ENCODE measurements at places on chromosomes 3 and 15. TPM values are rescaled to one million over a fixed set of nuclear protein-coding genes. Genes with fewer than 3 reads are reported as not detected.

IQCF5 gene
- not detected for polyA plus RNA-seq

ABHD17C gene
- polyA plus RNA-seq = 11.8 TPM

CSPG4 gene
- 0.67 TPM for polyA plus RNA-seq

TRH gene
- not detected for polyA plus RNA-seq

PP2D1 gene
- polyA plus RNA-seq = not detected

CCR9 gene
- not detected for polyA plus RNA-seq

GRCh38 chr15:66946578-66947164 lies 118.7 kb upstream of the SMAD3 start:
- H3K4me3 ChIP-seq = no peak overlapping the region
- no peak overlapping the region for H3K27ac ChIP-seq
- no peaks in the 10 kb centered on the region for H3K27me3 ChIP-seq
- DNase-seq = no peak
- H3K4me1 ChIP-seq = no peaks in the 10 kb centered on the region

DNA sequence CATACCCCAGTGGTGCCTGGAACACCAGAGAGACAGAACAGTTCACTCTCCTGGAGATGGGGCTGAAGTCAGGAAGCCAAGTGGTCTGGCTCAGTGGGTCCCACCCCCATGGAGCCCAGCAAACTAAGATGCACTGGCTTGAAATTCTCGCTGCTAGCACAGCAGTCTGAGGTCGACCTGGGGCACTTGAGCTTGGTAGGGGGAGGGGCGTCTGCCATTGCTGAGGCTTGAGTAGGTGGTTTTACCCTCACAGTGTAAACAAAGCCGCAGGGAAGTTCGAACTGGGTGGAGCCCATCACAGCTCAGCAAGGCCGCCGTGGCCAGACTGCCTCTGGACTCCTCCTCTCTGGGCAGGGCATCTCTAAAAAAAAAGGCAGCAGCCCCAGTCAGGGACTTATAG lies 272.0 kb downstream of the KLF13 start:
- no peak overlapping the region for H3K4me3 ChIP-seq
- H3K27me3 ChIP-seq = peaks cover 2% of the 10 kb centered on the region
- DNase-seq = no peak

DNA sequence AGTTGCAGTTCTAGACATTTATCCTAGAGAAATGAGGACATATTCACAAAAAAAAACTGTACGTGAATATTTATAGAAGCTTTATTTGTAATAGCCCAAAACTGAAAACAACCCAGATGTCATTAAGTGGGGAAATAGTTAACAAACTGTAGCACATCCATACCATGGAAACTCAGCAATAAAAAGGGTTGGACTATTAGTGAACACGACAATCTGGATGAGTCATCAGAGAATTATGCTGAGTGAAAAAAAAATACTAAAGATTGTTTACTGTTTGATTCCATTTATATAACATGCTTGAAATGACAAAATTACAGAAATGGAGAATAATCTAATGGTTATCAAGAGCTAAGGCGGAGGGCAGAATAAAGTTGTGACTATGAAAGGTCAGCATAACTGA lies 59.5 kb downstream of the CPA3 start:
- H3K27ac ChIP-seq = no peak overlapping the region
- no peak for DNase-seq
- H3K27me3 ChIP-seq = peaks cover 3% of the 10 kb centered on the region
- no peaks in the 10 kb centered on the region for H3K4me1 ChIP-seq
- H3K36me3 ChIP-seq = no peaks in the 10 kb centered on the region
- H3K4me3 ChIP-seq = no peak overlapping the region

- no peaks in the 10 kb centered on the region for H3K4me1 ChIP-seq
- H3K27ac ChIP-seq = no peak overlapping the region
- no peak overlapping the region for H3K4me3 ChIP-seq
- H3K36me3 ChIP-seq = no peaks in the 10 kb centered on the region
- no peak for DNase-seq
- H3K27me3 ChIP-seq = no peaks in the 10 kb centered on the region
These were observed 109.8 kb upstream of the UBE3A start for GRCh38 chr15:25548600-25548999.

DNA sequence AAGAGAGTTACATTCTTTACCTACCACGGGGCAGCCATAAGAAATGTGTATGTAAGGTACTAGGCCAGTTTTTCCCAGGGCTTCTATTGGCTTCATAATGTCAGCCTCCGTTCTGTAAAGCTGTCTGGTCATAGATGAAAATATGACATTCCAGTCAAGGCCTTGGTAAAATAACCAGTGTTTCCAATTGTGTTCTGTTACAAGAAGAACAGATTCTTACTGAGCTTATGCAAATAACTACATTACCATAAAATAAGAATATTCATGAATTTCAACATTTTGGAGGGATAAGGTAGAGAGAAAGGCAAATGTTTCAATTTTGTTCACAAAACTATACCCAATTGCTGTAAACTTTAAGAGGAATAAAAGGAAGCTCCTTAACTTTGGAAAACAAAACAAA lies 315.5 kb downstream of the THSD4 start:
- H3K27ac ChIP-seq = no peak overlapping the region
- peaks cover 6% of the 10 kb centered on the region for H3K4me1 ChIP-seq
- no peaks in the 10 kb centered on the region for H3K27me3 ChIP-seq
- no peak for DNase-seq
- H3K4me3 ChIP-seq = no peak overlapping the region

GRCh38 chr3:124935264-124935663 lies 713 bp upstream of the MUC13 start:
- no peak overlapping the region for H3K4me3 ChIP-seq
- no peaks in the 10 kb centered on the region for H3K27me3 ChIP-seq
- no peak for DNase-seq

DNA sequence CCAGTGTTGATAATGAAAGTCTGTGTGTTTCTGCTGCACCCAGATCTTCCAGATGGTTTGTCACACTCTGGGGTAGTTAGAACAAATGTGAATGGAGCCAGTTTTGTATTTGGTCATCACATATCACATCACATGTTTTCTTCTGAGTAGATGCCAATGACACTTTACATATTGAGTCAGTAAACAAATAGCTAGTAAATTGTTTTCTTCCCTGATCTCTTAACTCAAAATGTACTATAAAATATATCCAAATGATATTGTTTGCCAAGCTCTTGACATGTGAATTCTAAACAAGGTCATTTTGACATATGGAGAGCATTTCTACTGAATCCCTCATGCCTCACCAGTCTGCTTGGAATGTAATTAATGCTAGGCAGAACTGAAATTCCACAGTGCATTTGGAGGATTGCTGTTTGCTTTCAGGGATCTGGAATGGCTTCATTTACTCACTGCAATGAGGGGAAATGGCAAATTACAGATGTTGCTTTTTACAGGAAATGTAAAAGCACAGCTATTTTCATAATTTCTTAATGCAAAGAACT lies 45.0 kb downstream of the PDHB start:
- H3K4me1 ChIP-seq = peaks cover 18% of the 10 kb centered on the region
- no peaks in the 10 kb centered on the region for H3K27me3 ChIP-seq
- DNase-seq = no peak
- no peak overlapping the region for H3K27ac ChIP-seq
- H3K36me3 ChIP-seq = no peaks in the 10 kb centered on the region

- no peaks in the 10 kb centered on the region for H3K36me3 ChIP-seq
- no peak overlapping the region for H3K4me3 ChIP-seq
- peaks cover 21% of the 10 kb centered on the region for H3K27me3 ChIP-seq
- H3K27ac ChIP-seq = no peak overlapping the region
- DNase-seq = no peak
These were observed 152.3 kb downstream of the CACNA1D start for GRCh38 chr3:53646723-53647122.

- no peaks in the 10 kb centered on the region for H3K4me1 ChIP-seq
- DNase-seq = no peak
- no peaks in the 10 kb centered on the region for H3K36me3 ChIP-seq
- no peak overlapping the region for H3K27ac ChIP-seq
- H3K27me3 ChIP-seq = no peaks in the 10 kb centered on the region
- no peak overlapping the region for H3K4me3 ChIP-seq
These were observed 35.7 kb downstream of the NGRN start for GRCh38 chr15:90300988-90301706.

DNA sequence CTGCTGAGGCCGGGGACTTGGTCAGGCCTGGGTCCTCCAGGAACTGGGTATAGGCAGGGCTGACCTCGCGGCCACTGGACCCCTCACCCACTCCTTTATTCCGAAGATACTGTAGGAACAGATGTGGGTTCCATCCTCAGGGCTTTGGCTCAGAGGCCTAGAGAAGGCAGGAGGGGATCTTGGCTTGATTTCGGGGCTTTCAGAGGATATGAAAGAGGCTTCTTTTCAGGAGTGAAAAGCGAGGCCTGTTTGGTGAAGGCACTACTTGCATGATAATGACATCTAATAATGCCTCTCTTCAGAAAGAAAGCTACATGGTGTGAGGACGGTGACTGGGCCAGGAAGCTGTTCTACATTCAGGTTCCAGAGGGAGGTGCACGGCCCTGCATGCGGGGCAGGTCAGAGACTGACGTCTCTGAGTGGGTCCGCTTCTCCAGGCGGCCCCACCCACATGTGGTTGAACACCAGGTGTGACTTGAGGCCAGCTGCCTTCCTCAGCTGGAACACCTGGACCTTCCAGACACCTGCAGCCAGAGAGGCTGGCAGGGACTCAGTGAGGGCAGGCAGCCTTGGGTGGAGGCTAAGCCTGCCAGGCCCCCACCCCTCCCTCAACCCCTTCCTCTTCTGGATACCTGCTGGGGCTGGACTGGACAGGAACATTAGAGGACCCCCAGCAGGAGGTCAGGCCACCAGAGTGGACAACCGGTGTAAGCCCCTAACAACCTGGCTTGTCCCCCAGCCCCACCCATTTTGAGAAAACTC lies 31.1 kb upstream of the HHATL start:
- H3K4me1 ChIP-seq = no peaks in the 10 kb centered on the region
- no peak overlapping the region for H3K4me3 ChIP-seq
- DNase-seq = no peak
- H3K27me3 ChIP-seq = peaks cover 4% of the 10 kb centered on the region
- no peaks in the 10 kb centered on the region for H3K36me3 ChIP-seq
- no peak overlapping the region for H3K27ac ChIP-seq

GRCh38 chr3:8506571-8507061 lies 5.0 kb downstream of the LMCD1 start:
- DNase-seq = no peak
- no peak overlapping the region for H3K27ac ChIP-seq
- peaks cover 14% of the 10 kb centered on the region for H3K4me1 ChIP-seq
- no peaks in the 10 kb centered on the region for H3K27me3 ChIP-seq

DNA sequence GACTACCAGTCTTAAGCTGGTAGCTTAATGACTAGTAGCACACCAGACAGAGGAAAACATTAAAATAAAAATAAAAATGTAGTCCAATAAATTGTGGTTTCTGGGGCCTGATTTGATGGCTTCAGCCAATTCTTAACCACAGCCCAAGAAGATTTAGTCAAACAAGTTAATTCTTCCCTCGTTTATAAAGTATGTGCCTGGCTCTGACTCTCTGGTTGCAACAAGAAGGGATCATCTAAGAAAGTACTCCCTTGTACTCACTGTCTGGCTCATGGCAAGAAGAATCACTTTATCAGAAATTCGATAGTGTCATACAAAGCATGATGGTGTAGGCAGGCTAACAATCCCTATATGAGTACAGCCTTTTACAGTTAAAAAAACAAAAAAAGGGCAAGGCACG lies 141.9 kb downstream of the P3H2 start:
- no peak for DNase-seq
- peaks cover 9% of the 10 kb centered on the region for H3K36me3 ChIP-seq
- no peaks in the 10 kb centered on the region for H3K4me1 ChIP-seq
- no peak overlapping the region for H3K27ac ChIP-seq

DNA sequence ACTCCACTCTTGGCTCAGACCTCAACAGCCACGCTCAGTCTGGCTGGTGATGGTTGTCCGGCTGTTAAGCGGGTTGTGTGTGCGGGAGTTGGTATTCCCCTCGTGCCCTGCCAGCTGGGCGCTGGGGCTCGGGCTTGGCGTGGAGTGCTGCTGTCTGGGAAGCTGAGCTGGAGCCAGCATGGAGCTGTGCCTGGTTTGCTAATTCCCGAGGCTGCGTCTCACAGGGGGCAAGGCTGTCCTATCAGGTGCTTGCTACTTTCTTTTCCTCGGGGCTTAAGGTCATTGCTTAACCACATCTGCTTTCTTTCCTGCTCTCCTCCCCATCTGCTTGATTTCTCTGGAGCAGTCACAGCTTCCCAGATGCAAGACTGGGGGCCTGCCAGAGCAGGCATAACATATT lies 29.9 kb downstream of the PDIA5 start:
- no peaks in the 10 kb centered on the region for H3K4me1 ChIP-seq
- peaks cover 43% of the 10 kb centered on the region for H3K36me3 ChIP-seq
- H3K4me3 ChIP-seq = no peak overlapping the region
- no peak overlapping the region for H3K27ac ChIP-seq
- DNase-seq = no peak
- H3K27me3 ChIP-seq = no peaks in the 10 kb centered on the region

- H3K27me3 ChIP-seq = no peaks in the 10 kb centered on the region
- no peak overlapping the region for H3K27ac ChIP-seq
- no peak for DNase-seq
- H3K4me1 ChIP-seq = no peaks in the 10 kb centered on the region
These were observed 37.5 kb downstream of the ZXDC start for GRCh38 chr3:126438186-126438585.

DNA sequence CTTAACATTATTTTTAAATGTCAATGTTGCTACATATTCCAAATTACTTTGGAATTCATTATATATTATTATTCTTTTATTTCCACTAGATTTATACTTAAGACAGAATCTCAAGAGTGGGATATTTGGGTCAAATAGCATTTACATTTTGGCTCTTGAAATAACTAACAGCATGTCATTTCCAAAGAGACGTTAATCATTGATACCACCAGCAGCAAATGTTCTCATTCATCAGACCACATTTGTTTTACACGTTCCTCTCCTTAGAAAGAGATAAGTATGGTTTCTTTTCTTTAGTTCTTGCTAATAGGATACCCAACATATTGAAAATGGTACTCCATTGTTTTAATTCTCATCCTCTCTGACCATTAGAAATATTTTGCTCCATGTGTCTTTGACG lies 229.8 kb downstream of the LPP start:
- DNase-seq = no peak
- no peaks in the 10 kb centered on the region for H3K36me3 ChIP-seq
- H3K27me3 ChIP-seq = no peaks in the 10 kb centered on the region

GRCh38 chr15:83588441-83588840 lies 65.5 kb upstream of the ADAMTSL3 start:
- H3K4me3 ChIP-seq = no peak overlapping the region
- no peaks in the 10 kb centered on the region for H3K27me3 ChIP-seq
- DNase-seq = no peak
- no peak overlapping the region for H3K27ac ChIP-seq
- no peaks in the 10 kb centered on the region for H3K4me1 ChIP-seq

DNA sequence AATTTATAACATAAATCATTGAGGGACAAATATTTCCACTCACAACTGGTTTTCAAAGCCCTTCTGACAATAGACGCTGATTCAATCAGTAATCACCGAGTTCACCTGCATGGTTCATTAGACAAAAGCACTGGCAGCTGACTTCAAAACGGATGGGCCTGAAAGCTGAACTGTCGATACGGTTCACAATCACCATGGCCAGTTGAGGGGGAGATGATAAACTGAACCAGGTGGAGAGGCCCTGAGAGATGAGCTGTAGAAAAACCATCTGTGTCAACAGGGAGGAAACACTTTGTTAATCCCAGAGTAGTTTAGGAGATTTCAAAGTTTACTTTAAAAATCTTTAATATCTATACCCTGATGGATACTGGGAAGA lies 75.0 kb downstream of the PEX5L start:
- no peak overlapping the region for H3K27ac ChIP-seq
- no peak for DNase-seq
- no peaks in the 10 kb centered on the region for H3K27me3 ChIP-seq
- H3K4me1 ChIP-seq = no peaks in the 10 kb centered on the region

All from keratinocyte (primary cell).